ENCODE measurements at places on chromosomes 2 and 18.

DNA sequence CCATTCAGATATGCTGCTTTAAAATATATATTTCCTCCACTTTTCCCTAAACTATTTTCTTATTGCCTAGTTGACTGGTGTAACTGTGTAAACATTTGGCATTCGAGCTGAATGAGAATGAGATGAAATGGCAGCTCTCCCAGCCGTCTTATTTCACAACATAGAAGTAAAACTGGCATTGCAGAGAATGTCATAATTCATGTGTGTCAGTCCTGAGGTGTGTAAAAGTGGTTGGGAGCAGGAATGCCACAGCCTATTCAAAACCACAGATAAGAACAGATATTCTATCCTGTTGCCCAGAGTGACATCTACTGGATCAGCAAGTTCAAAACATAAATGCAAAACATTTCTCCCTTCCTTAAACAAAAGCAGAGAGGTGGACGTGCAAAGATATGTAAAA is 565.5 kb upstream of the CHAC2 start:
- DNase-seq, result no peak

DNA sequence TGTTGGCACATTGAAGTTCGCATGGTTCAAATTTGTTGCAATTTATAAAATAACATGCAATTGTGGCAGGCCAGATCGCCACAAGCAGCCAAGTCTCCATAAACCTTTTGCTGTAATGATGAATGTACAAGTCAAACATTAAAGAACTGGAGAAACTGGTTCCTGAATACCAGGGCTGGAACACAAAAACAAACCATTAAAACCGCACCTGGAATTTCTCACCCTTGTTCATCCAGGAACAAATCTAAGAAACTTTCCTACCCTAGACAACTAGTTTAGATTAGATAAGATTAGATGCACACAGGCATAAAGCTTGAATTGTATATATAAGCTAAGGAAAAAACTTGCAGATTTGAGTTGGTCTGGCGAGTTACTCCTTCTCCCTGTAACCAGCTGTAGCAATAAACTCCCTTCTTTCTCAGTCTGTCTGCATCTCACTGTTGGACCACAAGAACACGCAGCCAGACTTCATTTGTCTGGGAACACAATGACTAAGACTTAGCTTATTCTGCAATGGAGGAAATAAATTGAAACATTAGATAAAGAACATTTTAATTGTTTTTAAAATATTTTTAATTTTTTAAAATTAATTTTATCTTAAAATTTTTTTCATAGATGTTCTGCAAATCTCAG is 1835.5 kb upstream of the LRRTM1 start:
- DNase-seq, result no peak

DNA sequence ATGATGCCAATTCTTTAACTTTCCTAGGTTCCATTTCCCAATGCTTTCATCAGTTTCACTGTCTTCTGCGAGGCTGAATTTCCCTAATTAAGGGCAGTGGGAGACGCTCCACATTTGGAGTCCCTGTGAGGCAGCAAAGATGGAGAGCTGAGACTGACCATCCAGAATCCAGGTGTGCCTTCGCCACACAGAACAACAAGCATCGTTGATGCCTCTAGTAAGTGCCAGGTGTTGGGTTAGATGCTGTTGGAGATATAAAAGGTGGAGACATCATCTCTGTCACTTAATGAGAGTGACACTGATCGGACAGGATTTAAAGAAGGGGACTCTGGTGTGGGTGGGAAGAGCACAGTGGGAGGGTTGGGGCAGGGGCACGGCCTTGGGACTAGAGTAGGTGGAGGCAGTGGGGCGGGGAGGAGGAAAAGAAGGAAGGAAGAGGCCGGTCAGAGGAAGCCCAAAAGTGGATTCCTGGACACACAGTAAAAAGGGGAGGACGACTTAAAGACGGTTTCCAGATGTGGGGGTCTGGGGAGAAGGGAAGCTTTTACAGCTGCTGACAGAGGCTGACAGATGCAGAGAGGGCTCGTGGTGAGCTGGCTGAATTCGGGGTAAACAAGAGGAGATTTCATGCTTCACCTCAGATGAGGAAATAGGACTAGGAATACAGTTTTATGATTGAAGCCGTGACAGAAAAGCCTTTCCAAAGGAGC is 113.0 kb downstream of the BCL2 start:
- no peak for DNase-seq

DNA sequence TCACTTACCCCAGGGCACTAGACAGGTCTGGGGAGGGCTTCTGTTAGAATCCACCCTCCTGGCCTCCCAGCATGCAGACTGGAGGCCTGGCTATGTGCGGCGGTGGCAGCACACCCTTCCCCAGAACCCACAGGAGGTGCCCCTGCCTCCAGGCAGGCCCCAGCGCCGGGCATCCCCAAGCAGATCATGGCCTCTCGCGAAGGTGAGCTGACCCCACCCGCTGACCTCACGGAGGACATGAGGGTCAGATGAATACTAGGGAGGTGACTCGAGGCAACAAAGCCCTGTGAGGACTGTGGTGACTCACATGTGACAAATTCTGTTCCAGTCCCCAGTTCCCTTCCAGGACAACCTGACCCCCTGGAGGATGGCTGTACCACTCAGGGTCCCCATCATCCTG is 1.9 kb downstream of the MAB21L4 start:
- no peak for DNase-seq

GRCh38 chr2:121740973-121741372 is 4.3 kb upstream of the NIFK start:
- DNase-seq, result no peak

DNA sequence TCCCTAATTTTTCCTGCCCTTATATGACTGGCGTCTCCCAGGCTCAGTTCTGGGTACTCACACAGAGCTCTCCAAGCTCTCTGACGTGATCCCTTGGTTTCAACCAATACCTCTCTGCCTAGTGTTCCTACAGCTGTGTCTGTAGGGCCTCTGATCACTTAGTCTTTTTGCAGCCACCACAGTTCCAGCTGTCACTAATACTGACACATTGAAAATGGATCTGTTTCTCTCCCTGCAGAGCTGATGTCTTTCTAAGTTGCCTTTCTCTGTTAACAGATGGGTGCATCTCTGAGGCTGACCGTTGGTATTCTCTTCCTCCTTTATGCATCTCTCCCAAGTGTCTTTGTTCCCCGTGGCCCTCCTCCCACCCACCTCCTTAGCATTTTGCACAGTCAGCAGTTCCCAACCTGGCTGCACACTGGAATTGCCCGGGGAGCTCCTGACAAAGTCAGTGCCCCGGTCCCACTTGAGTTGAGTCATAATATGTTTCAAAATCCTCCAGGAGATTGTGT is 62.5 kb downstream of the CERS6 start:
- no peak for DNase-seq

GRCh38 chr2:12948231-12948960 is 231.7 kb downstream of the TRIB2 start:
- no peak for DNase-seq

DNA sequence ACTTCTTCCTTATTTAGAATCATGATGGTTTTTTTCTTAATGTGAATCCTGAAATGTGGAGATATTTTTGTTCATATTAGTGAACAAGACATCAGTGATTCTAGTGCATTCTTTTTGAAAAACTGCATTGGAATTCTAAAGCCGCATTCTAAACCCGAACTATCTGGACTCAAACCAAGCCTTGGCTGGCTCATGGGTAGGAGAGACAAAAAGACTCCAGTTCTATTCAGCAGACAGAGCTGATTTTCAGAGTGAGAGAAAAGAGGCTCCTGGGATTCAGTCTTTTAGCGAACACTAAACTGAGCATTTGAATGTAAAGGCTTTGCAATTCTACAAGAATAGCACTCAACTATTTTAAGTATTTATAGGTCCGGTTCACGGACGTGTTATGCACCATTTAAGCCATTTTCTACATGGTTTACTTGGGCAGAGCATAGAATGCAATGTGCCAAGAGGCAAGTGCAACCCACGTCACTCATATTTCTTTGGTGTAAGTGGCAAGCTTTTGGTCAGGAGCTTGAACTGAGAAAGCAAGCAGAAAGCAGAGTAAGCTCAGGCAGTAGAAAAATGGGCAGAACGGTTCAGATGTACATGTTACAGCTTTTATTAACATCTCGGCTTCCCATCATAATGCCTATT is 227.3 kb upstream of the RAB12 start:
- DNase-seq, result no peak

- DNase-seq, result no peak
These were observed 74.7 kb upstream of the MGAT4A start for GRCh38 chr2:98805412-98806171.

DNA sequence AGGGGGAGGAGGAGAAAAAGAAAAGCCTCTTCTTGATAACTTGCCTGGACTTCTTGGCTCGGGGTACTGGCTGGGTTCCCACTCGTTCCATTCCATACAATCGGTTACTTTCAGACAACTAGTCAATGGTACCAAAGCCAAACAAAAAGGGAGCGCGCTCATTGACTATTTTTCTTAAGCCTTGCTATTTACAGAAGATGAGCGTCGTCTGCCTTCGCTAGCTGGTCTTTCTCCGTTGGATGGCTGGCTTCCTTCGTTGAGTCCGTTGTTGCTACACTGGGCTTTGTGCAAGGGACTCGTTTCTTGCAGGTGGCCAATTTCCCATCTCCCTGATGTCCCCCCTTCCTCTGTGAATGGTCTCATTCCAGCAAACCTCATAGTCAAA is 260.4 kb downstream of the ZNF516 start:
- DNase-seq, result no peak

- no peak for DNase-seq
These were observed 244.8 kb upstream of the NCKAP5 start for GRCh38 chr2:133812826-133813617.

Data from Jurkat, Clone E6-1 (cell line).